DMS 273 treated with DMSO at 0.1 percent for 48 hours (cell line): ENCODE measurements at places on chromosomes 7 and 10.

DNA sequence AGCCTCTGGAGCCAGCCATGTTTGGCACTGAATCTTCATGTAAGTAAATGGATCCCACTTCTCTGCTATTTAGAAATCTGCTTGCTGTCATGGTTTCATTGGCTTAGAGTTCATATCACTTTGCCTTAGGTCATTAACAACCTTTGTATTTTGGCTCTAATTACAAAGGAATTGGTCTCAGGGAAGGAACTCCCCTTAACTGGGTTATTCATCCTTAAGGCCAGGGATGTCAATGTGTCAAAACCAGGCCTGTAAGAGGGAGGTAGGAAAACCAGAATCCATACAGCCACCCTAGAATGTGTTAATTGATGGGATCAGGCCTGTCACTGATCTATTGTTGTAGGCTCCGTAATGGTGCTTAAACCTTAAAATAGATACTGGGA is 67.3 kb downstream of the ST7 start:
- DNase-seq = no peak

- no peak for DNase-seq
These were observed 41.4 kb upstream of the SGCE start for GRCh38 chr7:94697035-94697974.

- no peak for DNase-seq
These were observed 376.0 kb downstream of the GALNT17 start for GRCh38 chr7:71507680-71508602.

- no peak for DNase-seq
These were observed 19.1 kb upstream of the FZD8 start for GRCh38 chr10:35661236-35661635.

DNA sequence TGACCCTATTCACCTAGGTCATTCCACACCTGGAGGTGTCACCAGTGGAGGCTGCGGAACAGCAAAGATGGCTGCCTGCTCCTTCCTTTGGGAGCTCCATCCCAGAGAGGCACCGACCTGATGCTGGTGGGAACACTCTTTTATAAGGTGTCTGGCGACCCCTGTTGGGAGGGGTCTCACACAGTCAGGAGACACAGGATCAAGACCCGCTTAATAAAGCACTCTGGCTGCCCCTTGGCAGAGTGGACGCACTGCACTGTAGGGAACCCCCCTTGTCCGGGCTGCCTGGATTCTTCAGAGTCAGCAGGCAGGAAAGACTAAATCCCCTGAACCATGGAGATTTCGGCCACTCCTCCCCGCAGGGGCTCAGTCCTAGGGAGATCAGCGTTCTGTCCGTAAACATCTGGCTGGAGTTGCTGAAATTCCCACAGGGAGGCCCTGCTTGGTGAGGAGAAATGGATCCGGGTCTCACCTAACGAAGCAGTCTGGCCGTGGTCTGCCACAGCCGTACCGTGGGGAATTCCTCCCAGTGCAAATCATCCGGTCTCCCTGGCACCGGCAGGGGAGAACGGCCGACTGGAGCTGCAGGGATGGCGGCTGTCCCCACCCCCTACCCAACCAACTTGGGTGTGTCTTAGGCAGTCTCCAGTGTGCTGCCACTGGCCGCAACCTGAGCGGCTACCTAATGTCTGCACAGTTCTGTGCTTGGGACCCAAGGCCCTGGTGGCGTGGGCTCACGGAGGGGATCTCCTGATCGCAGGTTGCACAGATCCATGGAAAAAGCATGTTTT is 66.1 kb downstream of the LSMEM1 start:
- DNase-seq = no peak

DNA sequence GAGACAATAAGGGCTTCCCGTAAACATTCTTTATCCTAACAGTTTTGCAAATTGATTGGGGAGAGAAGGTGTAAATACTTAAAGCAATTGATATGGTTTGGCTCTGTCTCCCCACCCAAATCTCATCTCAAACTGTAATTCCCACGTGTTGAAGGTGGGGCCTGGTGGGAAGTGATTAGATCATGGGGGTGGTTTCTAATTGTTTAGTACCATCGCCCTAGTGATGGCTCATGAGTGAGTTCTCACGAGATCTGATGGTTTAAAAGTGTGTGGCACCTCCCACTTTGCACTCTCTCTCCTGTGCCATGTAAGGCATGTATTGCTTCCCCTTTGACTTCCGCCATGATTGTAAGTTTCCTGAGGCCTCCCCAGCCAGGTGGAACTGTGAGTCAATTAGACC is 22.1 kb upstream of the CAPZA2 start:
- DNase-seq = no peak

DNA sequence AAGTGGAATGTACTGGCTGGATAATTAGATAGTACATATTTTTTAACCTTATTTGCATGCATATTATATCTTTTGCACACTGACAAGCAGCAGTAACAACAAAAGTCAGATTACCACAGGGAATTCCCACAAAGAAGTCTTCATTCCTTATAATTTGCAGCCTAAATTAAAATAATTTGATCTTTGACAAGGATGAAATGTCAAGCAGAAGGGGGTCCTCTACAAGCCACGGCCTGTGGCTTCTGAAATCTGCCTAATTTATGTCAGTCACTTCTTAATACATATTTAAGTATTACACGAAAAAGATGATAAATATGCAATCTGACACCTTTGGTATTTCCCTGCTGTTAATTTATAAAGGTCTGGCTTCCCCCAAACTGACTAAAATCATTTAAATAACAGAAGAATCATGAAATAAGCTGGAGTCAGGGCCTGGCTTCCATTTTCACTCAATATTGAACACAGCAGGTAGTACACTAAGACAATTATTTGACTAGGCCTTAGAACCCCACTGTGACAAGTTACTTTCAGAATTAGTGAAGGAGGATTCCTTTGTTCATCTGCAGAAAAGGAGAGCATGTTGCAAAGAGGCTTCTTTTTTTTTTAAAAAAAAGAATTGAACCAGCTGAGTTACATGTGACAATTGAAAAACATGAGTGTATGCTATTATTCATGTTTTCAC is 351.1 kb upstream of the ETV1 start:
- no peak for DNase-seq

GRCh38 chr7:122850528-122850927 is 35.7 kb downstream of the CADPS2 start:
- DNase-seq = no peak

DNA sequence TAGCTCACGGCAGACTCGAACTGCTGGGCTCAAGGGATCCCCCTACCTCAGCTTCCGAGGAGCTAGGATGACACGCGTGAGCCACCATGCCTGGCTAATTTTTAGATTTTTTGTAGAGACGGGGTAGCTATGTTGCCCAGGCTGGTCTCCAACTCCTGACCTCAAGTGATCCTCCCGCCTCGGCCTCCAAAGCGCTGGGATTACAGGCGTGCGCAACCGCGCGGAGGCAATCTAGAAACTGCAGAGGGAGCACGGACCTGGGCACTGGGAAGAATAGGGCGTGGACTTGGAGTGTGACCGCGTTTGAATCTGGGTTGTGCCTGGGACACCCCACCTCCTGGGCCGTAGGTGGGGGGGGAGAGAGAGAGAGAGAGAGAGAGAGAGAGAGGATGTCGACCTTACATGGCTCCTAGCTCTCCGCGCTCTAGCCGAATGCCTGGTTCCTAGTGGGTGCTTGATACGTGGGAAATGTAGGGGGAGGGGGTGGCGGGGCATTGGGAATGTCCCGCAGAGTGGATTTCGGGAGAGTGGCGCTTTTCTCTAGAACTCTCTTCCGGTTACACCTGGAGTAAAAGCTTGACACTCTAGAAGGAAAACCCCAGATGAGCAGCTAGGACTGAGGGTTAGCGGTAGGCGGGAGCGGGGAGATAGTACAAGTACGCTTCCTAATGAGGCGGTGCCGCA is 1.2 kb upstream of the MAP3K8 start:
- no peak for DNase-seq

GRCh38 chr10:74824184-74824899 is 2.1 kb upstream of the KAT6B start:
- DNase-seq = no peak

GRCh38 chr10:30553018-30553625 is 76.4 kb downstream of the LYZL2 start:
- no peak for DNase-seq

GRCh38 chr7:151744656-151745638 is 132.0 kb downstream of the PRKAG2 start:
- no peak for DNase-seq

DNA sequence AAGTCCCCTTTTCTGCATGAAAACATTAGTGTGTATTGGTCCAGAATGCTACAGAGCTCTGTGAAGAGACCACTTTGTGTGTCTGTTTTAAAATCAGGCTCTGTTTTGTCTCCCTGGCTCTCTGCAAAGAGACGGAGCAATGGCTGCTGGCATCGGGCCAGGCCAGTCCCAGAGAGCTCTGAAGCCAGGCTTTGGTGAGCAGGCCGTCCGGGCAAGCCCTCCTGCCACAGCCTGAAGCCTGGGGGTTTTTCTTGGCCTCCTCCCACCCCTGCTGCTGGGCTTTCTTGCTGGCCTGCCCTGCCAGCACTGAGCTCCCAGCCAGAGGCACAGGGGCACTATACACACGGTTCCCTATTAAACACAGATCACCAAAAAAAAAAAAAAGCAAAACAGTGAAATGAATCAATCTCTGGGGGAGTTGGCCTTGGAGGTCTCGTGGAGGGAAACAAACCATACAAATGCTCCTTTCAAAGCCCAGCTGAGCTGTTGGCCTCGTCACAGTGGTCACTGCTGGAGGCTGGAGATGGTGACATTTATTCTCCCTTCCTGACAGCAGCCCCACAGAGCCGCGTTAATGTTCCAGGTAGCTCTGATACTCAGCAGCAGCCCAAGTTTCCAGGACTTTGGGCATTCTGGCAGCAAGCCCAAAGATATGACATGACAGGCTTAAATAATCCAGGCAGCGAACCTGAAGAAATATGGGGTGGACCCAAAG is 237.2 kb downstream of the TCF7L2 start:
- no peak for DNase-seq

- peak; percentile 24 for DNase-seq
These were observed 197.4 kb downstream of the SEMA3E start for GRCh38 chr7:83451501-83452045.

DNA sequence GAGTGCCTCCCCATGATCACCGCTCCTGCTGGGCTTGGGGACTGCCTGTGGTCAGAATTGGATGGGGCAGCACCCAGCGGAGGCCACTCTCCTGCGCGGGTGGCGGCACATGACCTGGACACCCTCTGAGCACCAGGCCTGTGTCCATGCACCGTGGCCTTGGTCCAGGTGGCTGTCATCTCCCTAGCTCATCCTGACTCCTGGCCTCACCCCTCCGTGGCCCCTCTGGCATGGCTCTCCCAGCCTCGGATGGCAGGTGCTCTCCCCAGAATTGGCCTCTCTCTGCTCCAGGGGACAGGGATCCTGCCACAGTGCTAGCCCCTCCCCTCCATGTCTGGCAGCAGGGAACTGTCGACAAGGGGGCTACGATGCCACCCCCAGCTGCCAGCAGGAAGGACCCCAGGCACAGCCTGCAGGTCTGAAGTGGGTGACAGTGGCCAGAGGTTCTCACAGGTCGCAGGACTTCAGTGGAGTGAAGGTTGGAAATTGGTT is 37.2 kb upstream of the BTBD16 start:
- DNase-seq = no peak

- no peak for DNase-seq
These were observed 24.2 kb downstream of the AFAP1L2 start for GRCh38 chr10:114380060-114380459.

DNA sequence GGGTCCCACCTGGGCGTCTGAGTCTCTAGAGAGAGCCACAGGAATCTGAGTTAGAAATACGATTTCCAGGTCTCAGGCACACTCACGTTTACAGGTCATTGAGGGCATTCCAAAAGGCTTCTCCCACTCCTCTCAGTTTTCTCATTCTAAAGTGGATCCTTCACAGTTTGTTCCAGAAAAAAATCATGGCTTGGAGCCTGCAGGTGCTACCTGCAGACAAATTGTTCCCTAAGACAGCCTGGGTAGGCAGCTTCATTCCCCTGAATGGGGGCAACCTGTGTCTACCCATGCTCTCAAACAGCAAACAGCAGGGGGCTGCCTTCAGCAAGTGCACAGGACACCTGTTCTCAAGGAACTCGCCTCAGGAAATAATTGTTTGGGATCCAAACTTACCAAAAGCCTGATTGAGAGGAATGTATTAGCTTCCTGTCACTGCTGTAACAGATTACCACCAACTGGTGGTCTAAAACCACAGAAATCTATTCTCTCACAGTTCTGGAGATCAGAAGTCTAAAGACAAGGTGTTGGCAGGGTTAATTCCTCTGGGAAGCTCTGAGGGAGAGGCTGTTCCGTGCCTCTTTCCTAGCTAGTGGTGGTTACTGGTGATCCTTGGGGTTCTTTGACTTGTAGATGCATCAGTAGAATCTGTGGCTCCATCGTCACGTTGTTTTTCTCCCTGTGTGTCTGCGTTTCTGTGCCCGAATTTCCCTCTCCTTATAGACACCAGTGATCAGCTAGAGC is 117.2 kb downstream of the RAB11FIP2 start:
- DNase-seq = no peak

DNA sequence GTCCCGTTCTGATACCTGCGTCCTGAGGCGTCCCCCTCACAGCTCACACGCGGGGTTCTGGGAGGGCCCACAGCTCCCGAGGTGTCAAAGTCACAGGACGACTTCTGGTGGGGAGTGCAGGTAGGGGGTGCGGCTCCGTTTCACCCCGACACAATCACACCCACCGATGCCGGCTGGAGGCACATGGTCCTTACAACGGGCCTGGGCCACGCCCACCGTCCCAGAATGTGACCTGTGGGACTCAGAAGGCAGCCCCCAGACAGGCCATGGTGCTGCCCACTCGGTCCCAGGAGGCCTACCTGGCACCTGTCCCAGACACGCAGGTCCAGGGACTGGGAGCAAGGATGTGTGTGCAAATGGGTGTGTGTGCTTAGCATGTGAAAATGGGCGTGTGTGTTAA is 86.0 kb downstream of the UNCX start:
- DNase-seq = no peak

DNA sequence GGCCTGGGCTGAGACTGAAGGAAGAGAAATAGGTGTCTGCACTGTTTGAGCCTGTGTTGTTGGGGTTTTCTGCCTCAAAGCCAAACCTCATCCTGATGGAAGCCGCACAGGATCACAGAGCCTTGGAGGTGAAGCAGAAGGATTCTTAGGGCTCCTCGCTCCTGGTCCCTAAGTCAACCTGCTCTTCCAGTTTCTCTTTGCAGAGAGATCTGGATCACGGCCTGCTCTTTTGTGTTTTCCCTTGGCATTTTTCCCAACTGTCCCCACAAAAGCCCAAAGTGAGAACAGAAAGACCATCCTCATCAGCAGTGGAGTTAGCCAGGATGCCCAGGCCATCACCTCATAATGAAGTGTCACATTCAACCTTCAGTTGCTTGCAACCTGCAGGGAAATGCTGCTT is 20.3 kb upstream of the PPIA start:
- no peak for DNase-seq

DNA sequence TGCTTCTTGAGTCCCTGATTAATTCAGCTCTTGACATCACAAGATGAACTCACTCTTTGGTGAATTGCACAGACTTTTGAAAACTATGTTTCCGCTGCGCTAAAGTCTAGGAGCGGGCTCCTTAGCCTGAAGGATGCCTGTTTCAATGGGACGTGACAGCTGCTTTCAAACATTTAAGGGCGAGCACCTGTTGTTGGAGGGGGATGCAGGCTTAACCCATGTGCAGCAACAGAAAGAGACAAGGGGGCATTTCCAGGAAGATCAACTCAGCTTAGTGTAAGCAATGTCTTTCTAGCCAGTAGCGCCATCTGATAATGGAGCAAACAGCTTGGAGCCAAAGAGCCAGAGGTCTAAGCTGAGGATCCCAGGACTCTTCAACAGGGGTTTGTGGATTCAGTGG is 8.4 kb upstream of the PFKFB3 start:
- DNase-seq = no peak
